ENCODE measurements at places on chromosomes 3 and 15.

GRCh38 chr3:141529717-141530414, 43.0 kb downstream of the RASA2 start:
- DNase-seq = no peak

DNA sequence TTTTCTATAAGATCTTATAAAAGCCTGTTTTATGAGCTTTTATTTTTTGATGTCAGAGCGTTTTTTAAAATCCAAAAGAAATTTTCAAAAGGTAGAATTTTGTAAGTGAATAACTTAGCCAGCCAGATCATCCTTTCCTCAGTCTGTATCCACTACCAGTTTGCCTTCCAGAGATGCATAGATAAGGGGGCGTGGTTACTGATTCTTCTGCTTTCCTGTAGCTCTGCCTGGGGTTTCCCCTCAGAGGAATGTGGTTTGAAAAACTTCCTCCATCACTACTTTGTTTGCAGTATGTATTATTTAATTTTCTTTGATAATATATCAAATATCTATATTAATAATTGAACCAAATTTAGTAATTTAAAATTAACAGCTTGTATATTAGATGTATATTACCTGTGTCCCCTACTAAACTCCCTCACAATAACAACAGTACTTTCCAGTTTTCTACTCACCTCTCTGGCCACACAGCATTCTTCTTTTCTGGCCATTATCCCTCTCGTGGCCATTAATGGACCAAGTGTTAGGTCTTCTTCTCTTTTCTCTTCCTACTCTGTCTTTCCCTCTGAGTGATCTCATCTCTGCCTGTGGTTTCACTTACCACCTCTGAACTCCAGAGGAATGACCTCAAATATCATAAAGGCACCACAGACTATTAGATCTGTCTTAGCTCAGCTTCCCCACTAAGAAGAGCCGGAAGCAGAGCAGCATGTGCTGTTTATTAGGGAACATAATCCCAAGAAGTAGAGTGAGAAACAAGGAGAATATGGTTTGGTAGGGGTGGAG, 239.7 kb downstream of the UBE2E2 start:
- DNase-seq = no peak

GRCh38 chr3:122006267-122006666, 15.8 kb downstream of the ILDR1 start:
- no peak for DNase-seq

DNA sequence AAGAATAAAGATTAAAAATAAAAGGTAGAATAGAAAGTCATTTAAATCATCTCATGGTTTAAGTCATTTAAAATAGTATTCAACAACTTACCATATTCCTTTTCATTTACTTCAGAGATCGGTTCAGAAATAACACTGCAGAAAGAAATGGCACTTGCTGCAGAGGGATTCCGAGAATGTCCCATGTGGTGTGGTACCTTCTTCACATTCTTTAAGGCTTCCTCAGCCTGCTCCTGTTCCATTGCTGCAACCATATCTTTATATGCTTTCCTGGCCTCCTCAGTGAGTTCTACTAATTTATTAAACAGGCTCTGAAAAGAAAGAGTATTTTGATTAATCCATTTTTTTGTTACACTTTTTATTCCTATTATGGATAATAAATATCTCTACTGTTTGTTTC, 32.6 kb upstream of the SHC4 start:
- no peak for DNase-seq

DNA sequence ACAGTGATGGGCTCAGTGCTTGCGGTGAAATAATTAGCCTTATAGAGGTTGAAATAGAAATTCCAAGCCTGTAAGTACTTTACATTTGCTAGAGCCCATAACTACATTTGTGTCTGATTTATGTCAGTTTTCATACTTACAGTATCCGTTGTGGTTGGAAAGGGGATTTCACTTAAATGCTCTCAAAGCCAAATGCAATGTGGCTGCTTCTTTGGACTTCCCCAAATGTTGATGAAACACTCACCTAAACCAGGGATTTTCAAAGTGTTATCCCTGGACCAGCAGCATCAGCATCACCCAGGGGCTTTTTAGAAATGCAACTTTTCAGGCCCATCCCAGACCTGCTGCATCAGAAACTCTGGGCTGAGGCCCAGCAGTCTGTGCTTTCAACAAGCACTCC, 378.7 kb downstream of the MCTP2 start:
- no peak for DNase-seq

DNA sequence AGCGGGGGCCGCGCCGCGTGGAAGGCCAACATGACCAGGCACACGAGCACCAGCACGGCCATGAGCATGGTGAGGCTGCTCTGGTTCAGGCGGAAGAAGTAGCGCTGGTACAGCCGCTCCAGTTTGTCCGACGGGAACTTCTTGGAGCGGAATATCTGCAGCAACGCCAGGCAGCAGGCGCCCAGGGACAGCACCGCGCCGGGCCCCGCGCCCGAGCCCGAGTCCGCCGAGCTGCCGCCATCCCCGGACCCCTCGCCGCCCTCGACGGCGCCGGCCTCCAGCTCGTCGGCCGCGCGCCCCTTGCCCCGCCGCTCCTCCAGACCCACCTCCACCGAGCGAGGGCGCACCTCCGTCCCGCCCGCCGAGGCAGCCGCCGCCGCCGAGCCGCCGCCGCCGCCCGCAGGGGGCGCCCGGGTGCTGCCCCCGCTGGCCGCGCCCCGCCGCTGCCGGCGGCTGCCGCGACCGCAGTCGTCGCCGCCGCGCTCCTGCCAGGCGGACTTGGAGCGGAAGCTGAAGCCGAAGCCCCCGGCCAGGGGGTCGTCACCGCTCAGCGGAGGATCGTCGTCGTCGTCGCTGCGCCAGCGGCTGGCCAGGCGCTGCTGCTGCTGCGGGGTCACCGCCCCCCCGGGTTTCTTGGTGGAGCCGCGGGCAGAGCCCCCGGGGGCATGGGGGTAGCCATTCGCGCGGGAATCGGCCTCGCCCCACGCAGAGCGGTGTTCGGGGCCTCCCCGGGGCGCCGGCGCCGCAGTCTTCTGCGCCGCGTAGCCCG, 957 bp downstream of the ADCY5 start:
- no peak for DNase-seq

GRCh38 chr3:158102242-158103080, 3.8 kb downstream of the SHOX2 start:
- no peak for DNase-seq

DNA sequence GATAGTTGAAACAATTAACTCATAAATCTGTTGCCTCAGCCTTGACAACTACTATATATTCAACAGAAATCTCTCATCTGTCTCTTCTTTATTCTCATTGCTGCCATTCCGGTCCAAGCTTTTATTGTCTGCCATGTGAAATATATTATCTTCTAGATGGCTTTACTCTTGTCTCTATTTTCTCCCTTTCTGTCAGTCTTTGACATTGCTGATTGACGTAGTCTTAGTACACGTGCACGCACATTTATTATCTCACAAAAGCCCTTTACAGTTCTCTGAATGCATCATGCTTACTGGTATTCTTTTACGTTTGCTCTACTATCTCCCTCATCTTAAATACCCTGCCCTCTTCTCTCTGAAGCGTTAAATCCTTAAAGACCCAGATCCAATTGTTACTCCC, 5.6 kb downstream of the PDIA3 start:
- DNase-seq = no peak

DNA sequence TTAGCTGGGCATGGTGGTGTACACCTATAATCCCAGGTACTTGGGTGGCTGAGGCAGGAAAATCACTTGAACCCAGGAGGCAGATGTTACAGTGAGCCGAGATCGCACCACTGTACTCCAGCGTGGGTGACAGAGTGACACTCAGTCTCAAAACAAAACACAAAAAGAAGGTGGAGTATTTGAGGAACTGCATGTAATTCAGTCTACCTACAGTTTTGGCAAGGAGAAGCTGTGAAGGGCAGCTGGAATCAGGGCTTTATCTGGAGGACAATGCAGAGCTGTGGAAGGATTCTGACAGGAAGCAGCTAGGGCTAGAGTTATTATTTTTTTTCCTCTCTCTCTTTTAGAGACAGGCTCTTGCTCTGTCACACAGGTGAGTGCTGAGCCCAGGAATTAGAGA, 6.8 kb downstream of the H1-8 start:
- DNase-seq = no peak

DNA sequence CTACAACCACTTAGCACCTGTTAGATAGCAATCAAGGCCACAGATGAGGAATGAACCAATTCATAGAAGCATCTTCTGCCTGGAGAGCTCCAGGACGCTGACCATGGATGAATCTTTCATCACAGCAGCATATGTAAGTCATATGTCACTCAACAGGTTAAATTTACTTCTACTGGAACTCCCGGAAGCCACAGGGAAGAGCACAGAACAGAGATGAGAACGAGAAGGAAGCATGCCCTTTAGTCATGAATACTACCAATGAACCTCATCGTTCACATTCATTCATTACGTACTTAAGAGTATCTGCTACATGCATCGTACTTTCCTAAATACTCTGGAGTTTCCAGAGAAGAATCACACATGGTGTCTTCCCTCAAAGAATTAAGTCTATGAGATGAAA, 192.8 kb downstream of the STT3B start:
- DNase-seq = no peak

- DNase-seq = no peak
Observed at GRCh38 chr3:152021951-152022461, 148.6 kb downstream of the SUCNR1 start.

DNA sequence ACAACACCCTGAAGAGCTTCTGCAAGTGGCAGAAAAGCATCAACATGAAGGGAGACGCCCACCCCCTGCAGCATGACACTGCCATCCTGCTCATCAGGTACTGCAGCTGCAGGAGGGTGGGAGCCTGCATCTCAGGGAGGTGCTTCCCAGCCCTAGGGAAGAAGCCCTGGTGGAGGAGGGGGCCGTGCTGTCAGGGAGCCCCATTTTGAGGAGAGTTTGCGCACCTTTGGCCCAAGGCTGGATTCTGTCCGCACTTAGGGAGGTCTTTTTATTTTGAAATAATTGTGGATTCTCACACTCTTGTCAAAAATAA, 42.1 kb downstream of the SAXO2 start:
- no peak for DNase-seq

DNA sequence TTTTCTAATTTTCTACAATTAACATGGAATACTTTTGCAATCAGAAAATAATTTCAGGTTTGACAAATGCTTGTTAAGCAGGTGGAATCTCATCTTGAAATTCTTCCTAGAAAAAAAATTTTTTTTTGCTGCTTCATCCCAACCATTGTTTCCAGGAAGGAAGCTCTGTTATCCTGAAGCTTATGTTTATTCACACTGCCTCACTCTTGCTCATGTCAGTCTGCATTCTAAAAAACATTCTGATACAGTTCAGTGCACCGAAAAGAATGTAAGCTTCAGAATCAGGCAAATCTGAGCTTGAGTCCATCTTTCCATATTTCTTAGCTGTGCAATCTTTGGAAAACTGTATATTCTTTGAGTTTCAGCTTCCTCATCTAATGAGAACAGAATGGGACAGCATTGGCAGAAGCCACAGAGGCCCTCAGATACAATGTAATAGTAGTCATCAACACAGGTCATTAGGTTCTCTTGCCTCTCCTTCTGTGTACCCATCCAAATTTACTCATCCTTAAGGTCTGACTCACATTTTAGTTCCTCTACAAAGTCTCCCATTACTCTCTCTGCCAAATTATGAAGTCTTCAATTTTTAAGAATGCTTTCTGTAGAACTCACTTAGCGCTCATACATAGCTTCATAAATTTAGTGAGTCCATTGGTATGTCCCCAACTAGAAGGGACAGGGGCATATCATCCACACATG, 881.8 kb upstream of the NR2F2 start:
- no peak for DNase-seq

DNA sequence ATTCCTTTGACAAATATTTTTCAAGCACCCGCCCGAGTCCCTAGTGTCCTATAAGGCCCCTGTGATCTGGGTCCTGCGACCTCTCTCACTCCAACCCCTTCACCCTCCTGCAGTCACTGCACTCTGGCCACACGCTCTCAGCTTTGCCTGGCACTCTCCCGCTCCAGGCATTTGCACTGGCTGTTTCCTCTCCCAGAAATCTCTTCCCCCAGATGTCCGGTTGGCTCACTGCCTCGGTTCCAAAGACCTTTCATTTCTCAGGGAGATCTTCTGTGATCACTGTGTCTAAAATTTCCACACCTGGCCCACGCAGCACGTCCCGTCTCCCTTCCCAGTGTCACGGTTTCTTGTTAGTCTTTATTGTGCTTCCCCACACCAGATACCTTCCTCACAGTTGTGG, 97.4 kb downstream of the WNT7A start:
- no peak for DNase-seq

DNA sequence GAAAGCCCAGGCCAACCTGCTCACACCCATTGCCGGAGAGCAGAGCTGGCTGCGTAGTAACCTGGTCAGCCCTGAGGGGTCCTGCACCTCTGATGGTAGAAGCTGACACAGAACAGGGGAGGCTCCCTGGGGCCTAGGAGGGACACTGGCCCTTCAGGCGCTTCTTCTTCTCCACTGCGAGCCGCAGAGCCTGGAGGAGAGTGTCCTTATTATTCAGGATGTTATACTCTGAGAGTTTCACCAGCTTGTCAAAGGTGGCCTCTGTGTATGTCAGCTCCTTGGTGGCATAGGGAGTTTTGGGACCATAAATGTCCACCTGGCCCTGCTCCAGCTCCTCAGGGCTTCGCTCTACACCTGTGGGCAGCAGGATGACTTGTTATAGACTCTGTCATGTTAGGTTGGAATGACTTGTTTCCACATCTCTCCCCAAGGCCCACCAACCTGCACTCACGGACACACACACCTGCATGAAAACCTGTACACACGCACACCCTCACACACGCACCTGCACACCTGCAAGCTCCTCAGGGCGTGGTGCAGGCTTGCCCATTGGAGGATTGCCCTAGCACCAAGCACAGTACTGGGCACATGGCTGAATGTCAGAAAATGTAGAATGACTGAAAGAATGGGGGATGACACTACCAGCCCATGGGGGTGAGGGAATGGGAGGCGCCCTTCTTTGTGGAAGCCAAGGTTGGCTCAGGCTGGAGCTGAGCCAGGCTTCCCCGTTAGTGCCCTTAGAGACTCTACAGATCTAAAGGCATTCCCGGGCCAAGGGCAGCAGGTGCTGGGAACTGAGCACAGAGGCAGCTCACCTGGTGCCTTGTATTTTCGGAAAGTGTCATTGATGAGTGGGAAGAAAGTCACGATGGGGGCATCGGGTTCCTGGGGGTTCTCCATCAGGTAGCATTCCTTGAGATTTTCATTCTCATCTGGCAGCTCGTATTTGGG, 11.5 kb upstream of the EHD4 start:
- no peak for DNase-seq

GRCh38 chr15:86852741-86853140, 773.1 kb downstream of the AGBL1 start:
- no peak for DNase-seq

GRCh38 chr3:126889276-126890201, 93.4 kb upstream of the PLXNA1 start:
- peak; percentile 12 for DNase-seq

DNA sequence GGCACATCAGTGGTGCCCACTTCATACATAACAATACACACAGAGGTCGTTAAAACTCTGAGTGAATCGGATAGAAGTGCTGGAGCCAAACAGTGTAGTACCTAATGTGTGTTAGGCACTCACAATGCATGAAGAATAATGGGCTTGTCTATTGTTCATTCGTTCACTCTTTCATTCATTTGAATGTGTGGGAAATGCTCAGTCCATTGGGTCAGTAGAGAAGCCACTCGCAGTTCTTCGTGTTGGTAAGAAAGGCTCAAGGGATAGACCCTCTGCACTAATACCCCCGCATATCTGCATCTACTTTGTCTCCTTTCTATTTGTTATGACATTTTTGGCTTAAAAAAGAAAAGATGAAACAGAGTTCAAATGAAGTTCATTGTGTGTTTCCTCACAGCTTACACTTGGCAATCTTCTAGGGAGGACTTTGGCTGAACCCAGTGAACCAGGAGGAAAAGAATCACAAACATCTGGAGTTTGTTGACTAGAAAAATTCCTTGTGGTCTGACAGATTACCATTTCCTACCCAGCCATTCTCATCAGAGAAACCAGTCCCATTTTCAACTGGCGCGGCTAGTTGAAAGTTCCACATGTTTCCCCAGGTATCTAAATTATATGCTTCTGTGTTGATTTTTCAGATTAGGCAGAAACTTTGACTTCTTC, 32.8 kb upstream of the MFSD1 start:
- DNase-seq = no peak
